Activated T-helper 9 cell treated with anti-CD3 and anti-CD28 coated beads, Interleukin-2, amount 50 U/mL, for 16 hours (primary cell): ENCODE measurements at places on chromosomes 11 and 22.

DNA sequence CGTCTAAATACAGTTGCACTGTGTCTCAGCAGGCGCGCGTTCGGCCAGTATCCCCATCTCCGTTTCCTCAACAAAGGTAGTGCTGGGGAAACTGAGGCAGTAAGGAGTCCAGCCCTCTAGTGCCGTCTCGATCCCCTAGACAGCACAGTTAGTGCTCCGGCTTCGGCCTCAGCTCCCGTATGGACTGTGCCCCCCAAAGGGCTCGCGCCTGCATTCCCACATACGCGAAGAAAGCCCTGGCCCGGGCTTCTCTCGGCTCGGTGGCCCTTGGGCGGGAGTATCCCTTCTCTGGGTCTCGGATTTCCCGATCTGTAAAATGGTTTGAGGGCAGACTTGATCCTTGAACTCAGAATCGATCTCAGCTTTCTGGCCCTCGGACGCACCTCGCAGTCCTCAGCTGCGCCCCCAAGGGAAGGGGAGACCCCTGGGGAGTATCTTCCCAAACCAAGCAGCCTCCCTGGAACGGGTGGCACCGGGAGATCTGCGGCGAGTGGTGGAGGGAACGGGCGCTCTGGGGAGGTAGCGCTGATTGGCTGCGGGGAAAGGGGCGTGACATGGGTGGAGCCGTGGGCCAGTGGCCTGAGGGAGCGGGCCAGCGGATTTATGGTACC is 759 bp upstream of the PEX16 start:
- DNase-seq, result peak; percentile 54

GRCh38 chr11:131661132-131661531 is 290.7 kb downstream of the NTM start:
- DNase-seq, result no peak

GRCh38 chr11:60910281-60910687 is 3.7 kb upstream of the TMEM109 start:
- no peak for DNase-seq

DNA sequence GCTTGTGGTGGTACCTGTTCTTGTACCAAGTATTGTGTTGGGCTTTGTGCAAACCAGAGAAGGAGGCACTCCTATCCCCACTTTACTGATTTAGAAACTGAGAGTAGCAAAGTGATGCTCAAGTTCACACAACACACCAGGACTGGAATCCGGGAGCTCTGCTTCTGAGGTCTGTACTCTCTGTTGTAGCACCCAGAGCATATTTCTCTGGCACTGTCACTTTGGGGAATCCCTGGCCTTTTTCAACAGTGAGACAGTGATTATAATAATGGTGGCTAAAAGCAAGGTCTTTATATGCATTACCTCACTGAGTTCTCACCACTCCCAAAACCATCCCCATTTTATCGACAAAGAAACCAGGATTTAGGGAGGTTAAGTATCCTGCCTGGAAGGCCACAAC is 362.4 kb downstream of the TENM4 start:
- no peak for DNase-seq

- DNase-seq, result no peak
Observed at GRCh38 chr11:62186195-62186594, 3.8 kb upstream of the SCGB1D1 start.

GRCh38 chr11:94602430-94603372 is 35.5 kb downstream of the PIWIL4 start:
- DNase-seq, result no peak

- no peak for DNase-seq
Observed at GRCh38 chr11:84243629-84244263, 957.6 kb upstream of the CCDC90B start.
